ENCODE measurements at places on chromosomes 7 and 10. TPM values are rescaled to one million over a fixed set of nuclear protein-coding genes. Genes with fewer than 3 reads are reported as not detected.

- H3K27me3 ChIP-seq: no peaks in the 10 kb centered on the region
- DNase-seq: peak; percentile 77
- H3K4me1 ChIP-seq: peaks cover 2% of the 10 kb centered on the region
- H3K27ac ChIP-seq: peak overlapping the region; percentile 77
- no peaks in the 10 kb centered on the region for H3K36me3 ChIP-seq
These were observed 566 bp downstream of the ZNF789 start for GRCh38 chr7:99473315-99473596.

DNA sequence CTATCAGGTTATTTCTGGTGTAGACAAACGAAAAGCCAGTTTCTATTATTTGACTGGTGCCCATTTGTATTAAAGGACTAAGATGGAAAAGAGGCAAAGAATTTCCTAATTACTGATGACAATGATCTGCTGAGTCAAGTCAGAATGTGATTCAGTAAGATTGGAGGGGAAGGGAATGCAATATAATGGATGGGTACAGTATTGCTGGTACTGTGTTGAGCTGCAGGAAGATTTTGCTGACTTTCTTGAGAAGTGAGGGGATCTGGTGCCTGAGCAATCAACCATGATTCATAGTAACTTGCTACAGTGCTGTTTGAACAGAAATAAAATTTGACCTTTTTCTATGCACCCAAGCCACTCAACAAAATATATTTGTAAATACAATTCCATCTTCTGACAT is 139.1 kb upstream of the RHEB start:
- H3K4me3 ChIP-seq: no peak overlapping the region
- no peak overlapping the region for H3K27ac ChIP-seq
- DNase-seq: no peak
- no peaks in the 10 kb centered on the region for H3K36me3 ChIP-seq
- H3K27me3 ChIP-seq: no peaks in the 10 kb centered on the region

The XRCC2 gene
- not detected for polyA plus RNA-seq

GRCh38 chr10:34290412-34291081 is 524.5 kb downstream of the PARD3 start:
- no peak overlapping the region for H3K27ac ChIP-seq
- no peak for DNase-seq
- no peaks in the 10 kb centered on the region for H3K27me3 ChIP-seq
- H3K4me1 ChIP-seq: peaks cover 3% of the 10 kb centered on the region

GRCh38 chr10:120426306-120426705 is 30.7 kb upstream of the PLPP4 start:
- no peaks in the 10 kb centered on the region for H3K27me3 ChIP-seq
- no peaks in the 10 kb centered on the region for H3K4me1 ChIP-seq
- DNase-seq: no peak
- no peak overlapping the region for H3K27ac ChIP-seq
- H3K36me3 ChIP-seq: no peaks in the 10 kb centered on the region

- no peaks in the 10 kb centered on the region for H3K4me1 ChIP-seq
- no peak for DNase-seq
- H3K27me3 ChIP-seq: no peaks in the 10 kb centered on the region
- no peak overlapping the region for H3K4me3 ChIP-seq
These were observed 103.7 kb upstream of the ZMIZ1 start for GRCh38 chr10:78964952-78965633.

DNA sequence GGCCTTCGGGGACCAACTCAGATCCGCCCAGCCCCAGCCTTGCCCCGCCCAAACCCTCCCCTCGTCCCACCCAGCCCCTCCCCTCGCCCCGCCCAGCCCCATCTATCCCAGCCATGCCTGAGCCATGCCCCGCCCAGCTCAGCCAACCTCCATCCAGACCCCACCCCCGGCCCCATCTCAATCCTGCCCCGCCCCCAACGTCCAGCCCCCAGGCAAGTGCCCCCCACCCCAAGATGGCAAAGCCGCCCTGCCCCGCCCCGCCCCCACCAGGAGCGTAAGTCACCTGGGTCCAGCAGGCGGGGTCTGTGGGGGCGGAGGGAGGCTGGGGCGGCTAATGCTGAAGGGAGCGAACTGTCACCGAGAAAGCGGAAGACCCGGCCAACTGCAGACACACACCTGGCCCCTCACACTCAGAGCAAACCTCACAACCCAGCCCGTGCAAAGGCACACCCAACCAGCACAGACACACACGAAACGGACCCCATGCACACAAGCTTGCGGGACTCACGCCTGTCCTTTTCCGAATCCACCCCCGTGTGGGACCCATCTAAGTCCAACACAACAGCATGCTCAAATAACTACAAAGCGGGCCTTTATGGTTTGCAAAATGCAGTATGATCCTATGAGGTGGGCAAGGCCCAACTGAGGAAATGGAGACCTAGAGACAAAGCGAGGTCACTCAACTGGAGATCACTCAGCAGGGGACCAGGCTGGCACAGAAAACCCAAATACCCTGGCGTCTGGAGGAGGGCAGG is 11.5 kb upstream of the OGA start:
- H3K36me3 ChIP-seq: peaks cover 4% of the 10 kb centered on the region
- DNase-seq: no peak
- H3K4me3 ChIP-seq: peak overlapping the region; percentile 54
- H3K27ac ChIP-seq: peak overlapping the region; percentile 94
- H3K27me3 ChIP-seq: no peaks in the 10 kb centered on the region

The OR9A2 gene
- polyA plus RNA-seq: not detected

The NXPH1 gene
- not detected for polyA plus RNA-seq

DNA sequence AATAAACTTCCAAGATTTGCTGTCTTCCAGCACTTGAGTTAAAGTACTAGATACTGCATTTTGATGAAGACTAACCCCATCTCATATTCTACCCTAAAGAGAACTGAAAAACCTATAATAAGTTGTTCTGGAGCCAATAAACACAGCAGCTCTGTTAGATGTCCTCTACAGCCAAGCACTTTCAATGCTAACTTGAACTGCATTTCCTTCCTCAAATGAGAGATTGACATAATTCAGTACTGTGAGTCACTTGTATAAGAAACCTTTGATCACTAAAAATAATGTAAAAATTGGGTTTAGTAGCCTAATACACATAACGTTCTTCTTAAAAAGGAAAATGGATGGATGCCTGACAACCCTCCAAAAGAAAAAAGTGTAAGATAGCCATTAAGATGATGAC is 81.3 kb downstream of the ITGB8 start:
- no peak overlapping the region for H3K27ac ChIP-seq
- no peaks in the 10 kb centered on the region for H3K36me3 ChIP-seq
- H3K4me1 ChIP-seq: peaks cover 4% of the 10 kb centered on the region

Measured in small intestine (tissue), 16 donors.